ENCODE measurements at places on chromosomes 2 and 18.

GRCh38 chr2:189393440-189394111, 47.7 kb upstream of the WDR75 start:
- peak; percentile 76 for DNase-seq

- no peak for DNase-seq
Observed at GRCh38 chr2:164624316-164624715, 3.0 kb upstream of the GRB14 start.

GRCh38 chr2:192500550-192501200, 305.9 kb upstream of the TMEFF2 start:
- peak; percentile 83 for DNase-seq

GRCh38 chr2:31877008-31877407, 133.8 kb downstream of the MEMO1 start:
- DNase-seq = peak; percentile 64

DNA sequence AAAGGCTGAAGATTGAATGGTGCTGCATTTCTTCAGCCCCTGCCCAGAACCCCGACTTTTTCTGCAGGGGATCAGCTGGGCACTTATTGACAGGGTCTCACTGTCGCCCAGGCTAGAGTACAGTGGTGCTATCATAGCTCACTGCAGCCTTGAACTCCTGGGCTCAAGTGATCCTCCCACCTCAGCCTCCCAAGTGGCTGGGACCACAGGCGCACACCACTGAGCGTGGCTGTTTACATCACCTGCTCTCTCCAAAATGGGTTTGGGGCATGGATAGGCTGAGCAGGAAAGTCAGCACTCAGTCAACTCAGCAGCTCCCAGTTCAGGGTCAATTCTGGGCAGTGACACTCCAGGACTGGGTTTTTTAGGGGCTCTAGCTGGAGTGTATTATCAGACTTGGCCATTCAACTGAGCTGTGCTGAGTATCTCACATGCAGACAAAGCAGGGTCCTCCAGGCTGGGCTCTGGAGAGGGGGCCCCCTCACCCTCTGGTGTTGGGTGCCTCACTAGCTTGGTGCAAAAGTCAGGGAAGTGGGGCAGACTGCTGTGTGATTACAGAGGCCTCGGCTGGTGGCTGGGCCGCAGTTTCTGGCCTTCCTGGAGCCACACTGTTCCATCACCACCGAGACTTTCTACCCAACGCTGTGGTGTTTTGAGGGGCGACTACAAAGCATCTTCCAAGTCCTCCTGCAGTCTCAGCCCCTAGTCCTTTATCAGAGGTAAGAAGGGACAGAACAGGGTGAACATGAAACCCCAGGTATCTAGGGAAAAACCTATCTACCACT, 4.5 kb downstream of the ABHD1 start:
- no peak for DNase-seq

DNA sequence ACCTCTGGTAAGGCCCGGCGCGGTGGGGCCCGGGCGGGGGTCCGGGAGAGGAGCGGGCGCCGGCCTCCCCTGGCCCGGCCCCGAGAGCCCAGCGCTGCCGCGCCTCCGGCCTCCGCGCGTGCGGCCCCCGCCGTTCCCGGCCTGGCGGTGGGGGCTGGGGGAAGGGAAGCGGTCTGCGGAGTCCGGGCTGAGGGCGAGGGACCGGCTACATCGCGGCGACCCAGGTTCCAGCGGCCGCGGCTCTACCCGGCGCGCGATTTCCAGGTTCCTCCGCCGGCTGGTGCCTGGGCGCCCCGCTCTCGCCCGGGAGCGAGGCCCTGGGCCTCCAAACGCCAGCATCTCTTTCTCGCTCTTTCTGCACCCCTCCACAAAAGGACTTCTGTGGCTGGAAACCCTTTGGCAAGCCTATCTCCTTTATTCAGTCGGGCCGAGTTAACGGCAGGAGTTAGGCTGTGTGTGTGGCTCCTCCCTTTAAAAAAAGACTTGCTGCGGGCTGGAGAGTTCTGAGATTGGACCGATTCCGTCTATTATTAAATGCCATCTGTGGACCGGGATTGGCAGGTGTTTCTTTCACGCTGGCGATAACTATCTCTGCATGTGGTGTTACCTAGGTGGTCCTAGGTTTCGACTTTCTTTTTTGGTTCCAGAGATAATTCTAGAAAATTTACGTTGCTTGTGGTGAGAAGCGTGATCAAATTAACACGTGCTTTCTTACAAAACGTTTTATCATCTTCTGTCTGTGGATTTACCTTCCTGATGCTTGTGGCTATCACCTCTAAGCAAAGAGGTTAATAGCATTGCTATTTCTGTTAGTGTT, 592 bp downstream of the ME2 start:
- DNase-seq = peak; percentile 42

DNA sequence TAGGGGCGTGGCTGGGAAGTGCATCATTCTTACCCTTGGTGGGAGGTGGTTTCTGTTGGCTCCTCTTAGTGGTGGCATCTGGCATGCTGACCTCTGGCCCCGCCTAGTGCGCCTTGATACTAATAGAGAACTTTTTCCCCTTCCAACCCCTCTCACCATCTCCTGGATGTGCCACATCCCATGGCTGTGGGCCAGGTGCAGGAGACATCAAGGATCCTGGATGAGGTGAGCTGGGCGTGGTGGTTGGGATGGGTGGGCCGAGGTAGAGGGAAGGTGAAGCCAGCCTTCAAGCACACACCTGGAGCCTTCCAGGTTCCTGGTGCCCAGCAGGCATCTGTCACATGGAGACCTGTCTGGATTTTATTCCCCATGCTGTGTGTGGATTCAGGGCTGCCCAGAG, 149.2 kb downstream of the DYSF start:
- DNase-seq = no peak

GRCh38 chr2:231601356-231602229, 8.9 kb downstream of the TEX44 start:
- DNase-seq = peak; percentile 70

GRCh38 chr2:241415196-241415595, 59.1 kb downstream of the FARP2 start:
- no peak for DNase-seq

DNA sequence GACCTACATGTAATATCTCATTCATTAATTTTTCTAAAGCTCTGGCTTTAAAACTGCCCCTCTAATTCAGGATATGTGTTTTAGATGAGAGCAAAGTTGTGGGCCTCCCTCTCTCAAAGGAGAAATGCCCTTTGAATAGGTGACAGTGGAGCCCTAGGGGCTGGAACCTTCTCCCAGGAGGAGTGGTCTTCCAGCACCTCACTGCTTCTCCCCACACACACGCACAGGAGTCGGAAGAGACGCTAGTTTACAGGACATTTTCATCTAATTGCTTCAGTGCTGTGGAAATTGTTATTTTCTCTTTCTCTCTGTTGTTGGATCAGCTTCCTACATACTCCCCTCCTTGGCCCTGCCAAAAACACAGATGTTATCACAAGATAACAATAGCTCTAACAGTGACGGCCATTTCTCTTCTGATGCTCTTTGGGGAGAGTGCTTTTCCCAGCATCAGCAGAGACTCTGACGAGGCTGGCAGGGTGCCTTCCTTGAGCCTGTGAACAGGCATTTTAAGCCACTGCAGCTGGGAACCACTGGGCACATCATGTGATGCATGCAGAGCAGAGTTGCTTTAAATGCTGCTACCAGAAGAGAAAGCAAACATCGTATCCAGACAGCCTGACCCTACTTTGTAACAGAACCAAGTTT, 209.4 kb upstream of the SP5 start:
- peak; percentile 9 for DNase-seq

- DNase-seq = no peak
Observed at GRCh38 chr2:199458009-199458805, 468 bp upstream of the SATB2 start.

DNA sequence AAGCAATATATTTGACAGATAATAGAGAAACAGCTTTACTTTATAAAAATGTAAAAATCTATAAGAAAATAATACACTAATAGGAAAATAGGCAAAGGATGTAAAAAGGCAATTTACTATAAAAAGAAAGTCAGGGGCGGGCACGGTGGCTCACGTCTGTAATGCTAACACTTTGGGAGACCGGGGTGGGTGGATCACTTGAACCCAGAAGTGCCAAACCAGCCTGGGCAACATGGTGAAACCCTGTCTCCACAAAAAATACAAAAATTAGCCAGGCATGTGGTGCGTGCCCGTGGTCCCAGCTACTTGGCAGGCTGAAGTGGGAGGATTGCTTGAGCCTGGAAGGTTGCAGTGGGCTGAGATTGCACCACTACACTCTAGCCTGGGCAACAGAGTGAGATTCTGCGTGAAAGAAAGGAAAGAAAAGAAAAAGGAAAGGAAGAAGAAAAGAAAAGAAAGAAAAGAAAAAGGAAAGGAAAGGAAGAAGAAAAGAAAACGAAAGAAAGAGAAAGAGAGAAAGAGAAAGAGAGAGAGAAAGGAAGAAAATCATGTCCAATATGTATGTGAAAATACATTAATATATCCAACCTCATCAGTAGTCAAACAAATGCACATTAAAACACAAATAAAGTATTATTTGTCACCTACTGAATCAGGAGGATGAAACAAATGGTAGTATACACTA, 65.1 kb downstream of the ADD2 start:
- no peak for DNase-seq

DNA sequence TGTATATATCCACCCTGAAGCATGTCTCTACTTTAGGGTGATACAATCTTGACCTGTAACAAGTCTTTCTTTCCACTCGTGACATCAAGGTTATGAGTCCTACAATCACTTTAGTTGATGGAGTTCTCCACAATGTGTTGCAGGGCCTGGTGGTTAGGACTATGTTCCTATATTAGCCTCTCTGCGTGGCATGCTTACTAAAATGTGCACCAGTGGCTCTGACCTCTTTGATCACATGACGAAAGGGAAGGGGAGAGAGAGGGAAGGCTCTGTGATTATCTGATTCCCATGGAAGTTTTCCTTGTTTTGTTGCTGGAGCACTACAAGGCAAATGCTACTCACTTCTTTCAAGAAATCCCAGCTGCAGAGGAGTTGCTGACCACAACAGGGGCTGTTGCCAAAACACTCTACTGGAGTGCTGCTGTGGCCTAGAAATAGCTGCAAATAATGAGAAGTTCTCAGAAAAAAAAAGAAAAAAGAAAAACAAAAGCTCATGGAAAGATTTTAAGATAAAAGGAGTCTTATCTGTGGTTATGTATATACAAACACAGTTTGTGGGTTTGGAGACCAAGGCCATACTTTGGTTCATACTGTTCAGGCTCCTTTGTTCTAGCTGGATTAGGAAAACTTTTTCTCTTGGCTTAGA, 272.8 kb upstream of the MMADHC start:
- peak; percentile 98 for DNase-seq

- DNase-seq = peak; percentile 90
Observed at GRCh38 chr2:13682540-13683272, 949.8 kb upstream of the LRATD1 start.

DNA sequence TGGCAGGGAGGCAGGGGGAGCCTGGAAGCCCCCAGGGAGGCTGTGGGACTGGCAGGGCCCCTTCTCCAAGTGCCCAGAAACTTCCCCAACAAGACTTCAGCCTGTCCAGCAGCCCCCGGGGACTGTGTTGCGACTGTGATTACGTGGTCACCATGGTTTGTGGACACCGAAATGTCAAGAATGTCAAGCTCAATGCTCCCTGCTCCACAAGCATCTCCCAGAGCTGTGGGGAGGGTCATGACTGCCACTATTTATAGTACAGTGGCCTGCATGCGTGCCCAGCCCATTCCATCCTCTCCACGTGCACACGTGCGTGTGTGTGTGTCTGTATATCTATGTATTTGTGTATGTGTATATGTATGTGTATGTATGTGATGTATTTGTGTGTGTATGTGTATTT, 93.8 kb upstream of the MBOAT2 start:
- DNase-seq = no peak

DNA sequence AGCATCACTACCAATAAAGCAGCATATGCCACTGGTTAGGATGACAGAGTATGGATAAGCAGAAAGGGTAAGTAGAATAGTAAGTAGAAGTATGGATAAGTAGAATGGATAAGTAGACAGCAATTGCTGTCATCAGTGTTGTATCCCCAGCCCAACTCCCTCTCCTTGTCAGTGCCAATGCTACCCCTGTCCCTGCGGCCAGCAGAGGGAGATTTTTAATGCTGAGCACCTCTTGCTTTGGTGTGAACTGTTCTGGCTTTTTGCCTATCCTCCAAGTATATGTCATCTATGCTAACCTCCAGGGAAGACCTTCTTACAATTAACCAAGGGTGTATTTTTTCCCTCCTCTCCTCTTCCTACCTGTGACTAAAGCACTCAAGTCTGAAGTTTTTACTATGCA, 136.7 kb upstream of the SPHKAP start:
- DNase-seq = no peak

GRCh38 chr2:19664646-19665045, 237.1 kb downstream of the TTC32 start:
- no peak for DNase-seq

GRCh38 chr2:7356909-7357584, 439.8 kb downstream of the RNF144A start:
- DNase-seq = no peak

DNA sequence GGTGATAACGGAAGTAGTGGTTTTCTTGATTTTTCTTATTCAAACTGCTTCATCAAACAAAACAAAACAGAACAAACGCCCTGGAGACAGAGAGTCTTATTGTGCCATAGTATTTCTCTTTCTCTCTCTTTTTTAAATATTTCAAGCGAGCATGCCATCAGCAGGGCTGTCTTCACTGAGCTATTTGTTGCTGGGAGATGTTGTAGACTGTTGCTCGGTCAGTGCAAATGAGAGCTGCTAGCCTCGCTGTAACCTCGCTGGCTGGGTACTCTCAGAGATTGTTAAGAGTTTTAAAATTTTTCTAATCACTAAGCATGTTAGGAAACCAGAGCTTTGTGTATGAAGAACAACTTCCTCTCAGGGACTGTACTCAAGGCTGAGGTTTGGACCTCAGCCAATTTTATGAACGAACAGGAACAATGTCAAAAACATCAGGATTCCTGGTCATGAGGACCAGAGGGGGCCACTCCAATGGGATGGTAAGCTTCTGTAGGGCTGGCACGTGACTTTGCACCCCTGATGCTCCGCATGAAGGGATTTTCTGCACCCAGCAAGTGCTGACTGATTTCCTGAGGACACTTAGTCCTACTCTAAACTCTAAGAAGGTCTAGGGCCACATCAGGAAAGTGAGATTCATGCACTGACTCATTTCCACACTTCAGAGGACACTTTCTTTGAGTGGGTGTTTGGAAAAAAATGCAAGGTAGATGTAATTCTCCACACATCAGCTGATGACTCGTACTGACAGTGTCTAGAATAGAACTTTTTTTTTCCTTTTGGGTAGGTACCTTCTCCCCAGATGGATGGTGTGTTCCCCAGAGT, 59.8 kb upstream of the IL1R1 start:
- DNase-seq = peak; percentile 84

DNA sequence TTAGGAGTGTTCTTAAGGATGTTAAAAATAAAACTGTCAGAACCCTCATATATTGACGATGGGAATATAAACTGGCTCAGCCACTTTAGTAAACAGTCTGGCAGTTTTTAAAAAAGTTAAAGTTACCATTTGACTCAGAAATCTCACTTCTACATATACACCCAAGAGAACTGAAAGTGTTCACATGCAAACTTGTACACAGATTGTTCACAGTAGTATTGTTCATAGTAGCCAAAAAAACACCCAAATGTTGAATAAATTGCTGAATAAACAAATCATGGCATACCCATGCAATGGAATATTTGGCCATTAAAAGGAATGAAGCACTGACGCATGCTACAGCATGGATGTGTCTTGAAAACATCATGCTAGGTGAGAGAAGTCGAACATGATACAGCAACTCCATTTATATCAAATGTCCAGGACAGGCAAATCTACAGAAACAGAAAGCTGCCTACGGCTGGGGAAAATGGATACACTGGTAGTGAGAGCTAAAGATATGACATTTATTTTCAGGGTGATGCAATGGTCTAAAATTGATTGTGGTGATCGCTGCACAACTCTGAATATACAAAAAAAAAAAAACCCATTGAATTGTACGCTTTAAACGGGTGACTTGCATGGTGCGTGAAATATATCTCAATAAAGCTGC, 10.1 kb downstream of the RPL31 start:
- DNase-seq = no peak

GRCh38 chr18:73199151-73199550, 331.4 kb upstream of the NETO1 start:
- no peak for DNase-seq
